Dermis blood vessel endothelial cell (primary cell): ENCODE measurements at places on chromosomes 11 and 22. TPM values are rescaled to one million over a fixed set of nuclear protein-coding genes. Genes with fewer than 3 reads are reported as not detected.
A peak's percentile ranks its signal among the peaks of the same experiment; 100 is the strongest.

Gene FOXRED2
- total RNA-seq: 8.7 and 11.5 TPM in 2 replicates

DNA sequence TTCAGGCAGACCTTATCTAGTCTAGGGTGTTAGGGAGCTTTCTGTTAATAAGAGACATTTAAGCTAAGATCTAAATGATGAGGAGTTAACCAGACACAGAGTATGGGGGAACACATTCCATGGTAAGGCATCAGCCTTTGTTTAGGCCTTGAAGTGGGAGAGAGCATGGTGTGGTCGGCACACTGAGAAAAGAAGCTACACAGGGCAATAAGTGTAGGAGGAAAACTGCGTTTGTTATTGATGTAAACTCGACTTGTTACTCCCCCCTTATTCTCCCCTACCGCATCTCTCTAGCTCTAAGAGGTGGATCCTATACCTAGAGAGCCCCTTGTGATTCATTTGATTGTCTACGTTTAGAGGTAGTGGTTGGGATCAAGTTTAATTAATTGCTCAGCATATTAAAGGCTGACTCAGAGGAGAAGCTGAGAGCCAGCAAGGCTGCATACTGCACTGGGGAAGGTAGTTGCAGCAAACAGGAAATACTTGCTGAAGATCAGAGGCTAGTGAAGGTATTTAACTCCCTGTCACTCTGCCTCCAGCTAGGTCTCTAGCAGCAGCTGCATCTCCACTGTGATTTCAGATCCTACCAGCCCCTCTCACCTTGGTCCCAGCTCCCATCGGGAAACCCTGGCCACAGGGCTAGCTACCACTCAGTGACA is 86.8 kb upstream of the TEAD1 start:
- peak; percentile 23 for DNase-seq

Gene DEFB131B
- not detected in 2 replicates for total RNA-seq

Gene DBX1
- not detected in 2 replicates for total RNA-seq

GRCh38 chr22:34475886-34476285 is 555.6 kb upstream of the LARGE1 start:
- DNase-seq: no peak

DNA sequence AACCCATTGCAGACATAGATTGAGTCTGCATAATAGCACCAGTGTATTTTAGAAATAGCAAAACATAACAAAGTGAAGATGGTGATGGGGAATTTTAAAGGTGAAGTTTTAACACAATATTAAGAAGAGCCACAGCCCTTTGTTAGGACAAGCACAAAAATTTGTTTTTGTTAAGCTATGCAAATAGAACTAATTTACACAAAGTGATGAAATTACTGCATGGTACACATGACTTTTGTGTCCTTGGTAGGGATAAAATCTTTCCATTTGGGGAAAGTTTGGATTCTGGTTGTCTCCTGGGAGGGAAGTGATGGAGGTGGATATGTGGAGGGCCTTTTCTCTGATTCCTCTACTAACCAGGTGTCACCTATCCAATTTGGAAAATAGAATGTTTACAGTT is 50.4 kb upstream of the MTNR1B start:
- DNase-seq: no peak

- no peak for DNase-seq
Measured at GRCh38 chr11:45424411-45425180, 138.5 kb upstream of the SYT13 start.

DNA sequence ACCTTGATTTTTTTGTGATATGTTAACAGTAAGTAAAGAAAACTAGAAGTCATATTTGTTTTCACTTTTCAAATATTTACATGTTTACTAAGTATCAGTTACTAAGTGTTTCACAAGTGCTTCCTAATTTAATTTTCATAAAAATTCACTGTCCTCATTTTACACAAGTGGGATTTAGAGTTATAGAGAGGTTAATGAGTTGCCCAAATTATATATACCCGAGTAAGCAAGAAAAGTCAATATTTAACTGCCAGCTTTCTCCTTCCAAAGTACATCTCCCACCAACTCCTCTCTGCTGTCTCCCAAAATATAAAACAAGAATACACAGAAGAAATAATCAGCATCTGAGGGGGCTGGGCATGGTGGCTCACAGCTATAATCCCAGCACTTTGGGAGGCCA is 896.7 kb upstream of the ANO3 start:
- no peak for DNase-seq

DNA sequence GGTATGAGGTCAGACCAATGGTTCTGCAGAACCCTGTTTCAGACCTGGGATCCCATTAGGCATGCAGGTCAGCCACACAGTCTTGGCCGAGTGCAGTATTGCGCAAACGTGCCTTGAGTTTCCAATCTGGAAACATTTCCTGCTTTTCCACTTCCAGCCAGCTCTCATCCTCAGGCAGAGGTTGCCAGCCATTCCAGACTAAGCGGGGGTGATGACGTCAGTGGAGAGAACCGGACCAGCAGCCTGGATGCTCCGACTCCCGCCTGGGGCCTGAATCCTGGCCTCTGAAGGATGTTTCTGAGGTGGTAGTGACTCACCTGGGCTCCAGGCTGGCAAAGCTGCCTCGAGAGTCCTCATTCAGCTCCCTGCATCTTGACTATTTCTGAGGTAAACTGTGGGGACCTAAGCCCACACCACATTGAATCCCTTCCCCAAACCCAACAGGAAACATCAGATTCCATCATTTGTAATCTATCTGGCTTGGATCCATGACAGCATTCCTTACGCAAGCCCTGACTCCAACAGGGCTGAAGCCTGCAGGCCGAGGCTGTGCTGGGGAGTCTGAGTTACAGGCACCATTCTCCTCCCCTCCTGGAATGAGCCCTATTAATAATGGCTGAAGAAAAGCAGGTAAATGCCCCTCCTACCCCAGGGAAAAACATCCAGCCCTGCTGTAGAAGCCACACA is 83.0 kb downstream of the ABTB2 start:
- DNase-seq: peak; percentile 30

DNA sequence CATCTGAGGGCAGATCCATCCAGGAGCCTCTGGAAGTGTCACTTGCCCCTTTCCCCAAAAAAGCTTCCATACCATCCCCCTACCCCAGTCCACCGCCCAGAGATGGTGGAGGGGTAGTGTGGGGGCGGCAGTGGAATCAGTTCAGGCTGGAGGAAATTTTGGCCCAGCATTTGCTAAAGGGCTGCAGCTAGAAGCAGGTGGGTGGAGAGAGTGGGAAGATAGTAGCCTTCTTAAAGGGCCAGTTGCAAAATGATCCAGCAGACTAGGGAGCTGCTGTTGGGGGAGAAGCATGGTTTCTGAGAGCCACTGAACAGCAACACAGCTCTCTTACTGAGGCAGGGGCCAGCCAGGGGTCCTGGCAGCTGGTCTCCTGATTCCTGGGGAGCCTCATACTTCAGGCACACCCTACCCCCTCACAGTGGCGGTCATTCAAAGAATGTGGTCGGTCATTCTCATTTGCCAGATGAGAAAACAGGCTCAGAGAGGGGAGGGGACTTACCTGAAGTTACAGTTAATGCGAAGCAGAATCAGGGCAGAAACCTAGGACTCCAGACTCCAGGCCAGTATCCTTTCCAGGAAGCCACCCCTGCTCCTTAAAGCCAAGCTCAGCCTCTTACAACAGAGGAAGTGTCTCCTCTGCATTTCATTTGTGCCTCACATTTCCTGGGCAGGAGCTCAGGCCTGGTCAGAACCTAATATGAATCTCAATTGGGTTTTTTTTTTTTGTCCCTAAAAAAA is 5.4 kb downstream of the SEC14L2 start:
- DNase-seq: no peak

Gene CALCA
- total RNA-seq: not detected in 2 replicates

GRCh38 chr11:62678433-62678769 is 472 bp downstream of the UBXN1 start:
- no peak for DNase-seq

DNA sequence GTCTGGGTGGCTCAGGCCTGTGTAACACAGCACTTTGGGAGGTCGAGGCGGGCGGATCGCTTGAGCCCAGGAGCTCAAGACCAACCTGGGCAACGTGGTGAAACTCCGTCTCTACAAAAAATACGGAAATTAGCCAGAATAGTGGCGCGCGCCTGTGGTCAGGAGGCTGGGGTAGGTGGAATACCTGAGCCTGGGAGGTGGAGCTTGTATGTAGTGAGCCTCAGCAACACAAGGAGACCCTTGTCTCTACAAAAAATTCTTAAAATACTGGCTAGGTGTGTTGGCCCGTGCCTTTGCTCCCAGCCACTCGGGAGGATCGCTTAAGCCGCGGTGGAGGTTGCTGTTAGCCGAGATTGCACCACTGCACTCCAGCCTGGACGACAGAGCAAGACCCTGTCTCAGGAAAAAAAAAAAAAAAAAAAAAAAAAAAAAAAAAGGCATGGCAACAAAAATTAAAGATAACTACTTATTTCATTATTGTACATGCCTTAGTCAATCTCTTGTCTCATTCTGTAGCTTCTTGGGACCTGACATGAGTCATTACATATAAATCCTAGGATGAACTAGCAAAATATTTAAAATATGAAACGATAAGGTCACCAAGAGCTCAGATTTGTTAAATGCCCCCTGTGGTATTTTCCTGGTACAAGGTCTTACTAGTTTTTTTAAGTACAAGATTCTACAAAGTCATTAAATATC is 1.1 kb downstream of the TAF1D start:
- DNase-seq: peak; percentile 17

DNA sequence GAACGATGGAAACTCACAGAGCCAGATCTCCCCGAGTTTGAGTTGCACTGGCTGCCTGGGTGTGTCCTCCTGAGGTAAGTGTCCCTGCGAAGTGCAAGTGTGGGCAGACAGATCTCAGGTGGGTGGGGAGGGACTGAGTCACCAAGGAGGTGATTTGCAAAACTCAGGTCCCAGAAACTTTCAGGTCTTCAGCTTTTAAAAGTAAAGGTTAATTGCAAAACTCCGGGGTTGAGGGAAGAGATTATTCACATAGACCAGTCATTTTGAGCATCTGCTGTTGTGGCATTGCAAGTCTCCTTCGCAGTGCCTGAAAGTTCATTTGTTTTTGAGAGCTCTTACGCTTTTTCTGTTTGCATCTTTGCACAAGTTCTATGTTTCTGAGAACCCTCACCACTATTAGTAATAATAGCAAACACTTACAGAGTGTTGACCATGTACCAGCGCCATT is 7.1 kb downstream of the CD44 start:
- no peak for DNase-seq
